ENCODE measurements at places on chromosomes 11 and 22. TPM values are rescaled to one million over a fixed set of nuclear protein-coding genes. Genes with fewer than 3 reads are reported as not detected.

GRCh38 chr11:116990811-116991210, 107.4 kb downstream of the SIK3 start:
- no peak for DNase-seq

Gene ENTHD1
- 0.07 TPM for total RNA-seq

GRCh38 chr11:65459552-65459951, 37.0 kb downstream of the NEAT1 start:
- no peak for DNase-seq

GRCh38 chr22:19707347-19708290, 6.7 kb upstream of the SEPTIN5 start:
- DNase-seq: no peak

DNA sequence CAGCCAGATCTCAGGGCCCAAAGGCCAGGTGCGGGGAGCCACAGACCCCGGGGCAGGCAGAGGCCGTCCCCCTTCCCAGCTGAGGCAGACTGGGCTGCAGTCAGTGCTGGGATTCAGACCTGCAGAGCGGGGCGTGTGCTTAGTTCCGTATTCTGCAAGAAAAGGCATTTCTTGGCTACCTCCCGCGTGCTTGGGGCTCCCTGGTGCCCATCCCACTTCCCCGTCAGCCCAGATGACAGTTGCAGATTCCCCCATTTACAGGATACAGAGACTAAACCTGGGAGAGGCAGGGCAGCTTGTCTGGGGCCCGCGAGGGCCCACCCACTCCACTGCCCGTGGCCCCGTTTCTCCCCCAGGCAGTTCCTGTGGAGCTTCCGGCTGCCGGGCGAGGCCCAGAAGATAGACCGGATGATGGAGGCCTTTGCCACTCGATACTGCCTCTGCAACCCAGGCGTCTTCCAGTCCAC, 18.3 kb downstream of the CYTH4 start:
- no peak for DNase-seq

Gene GLB1L3
- total RNA-seq: 0.64 TPM

- DNase-seq: no peak
Measured at GRCh38 chr11:78031629-78032028, 8.6 kb upstream of the KCTD14 start.

- no peak for DNase-seq
Measured at GRCh38 chr11:19766810-19767209, 54.2 kb downstream of the NAV2 start.

Gene RIMBP3B
- total RNA-seq: not detected

Gene GRM5
- not detected for total RNA-seq

GRCh38 chr11:10798330-10798928, 10.3 kb downstream of the EIF4G2 start:
- DNase-seq: no peak

Gene BTG4
- total RNA-seq: not detected

Gene LRRC32
- total RNA-seq: 128 TPM

- no peak for DNase-seq
Measured at GRCh38 chr22:47561766-47562165, 799.3 kb downstream of the TBC1D22A start.

DNA sequence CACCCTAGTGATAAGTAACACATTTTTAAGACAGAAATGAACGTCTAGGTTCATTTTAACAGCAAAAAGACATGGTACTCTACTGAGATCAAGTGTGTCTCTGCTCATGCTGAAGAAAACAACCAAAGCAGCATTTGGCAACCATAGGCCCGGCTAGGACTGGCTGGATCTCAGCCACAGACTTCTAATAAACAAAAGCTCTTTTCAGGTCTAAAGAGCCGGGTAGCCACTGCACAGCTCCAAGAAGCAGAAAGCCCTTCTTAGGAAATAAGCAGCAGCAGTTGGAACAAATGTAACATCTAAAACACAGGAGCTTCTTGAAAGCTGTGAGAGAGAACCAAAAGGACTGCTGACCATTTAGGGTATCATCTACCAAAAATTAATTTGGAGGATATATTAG, 37.6 kb downstream of the PITPNB start:
- peak; percentile 25 for DNase-seq

Gene OR11H1
- total RNA-seq: not detected

- no peak for DNase-seq
Measured at GRCh38 chr22:37664249-37665101, 6.0 kb downstream of the PDXP start.

DNA sequence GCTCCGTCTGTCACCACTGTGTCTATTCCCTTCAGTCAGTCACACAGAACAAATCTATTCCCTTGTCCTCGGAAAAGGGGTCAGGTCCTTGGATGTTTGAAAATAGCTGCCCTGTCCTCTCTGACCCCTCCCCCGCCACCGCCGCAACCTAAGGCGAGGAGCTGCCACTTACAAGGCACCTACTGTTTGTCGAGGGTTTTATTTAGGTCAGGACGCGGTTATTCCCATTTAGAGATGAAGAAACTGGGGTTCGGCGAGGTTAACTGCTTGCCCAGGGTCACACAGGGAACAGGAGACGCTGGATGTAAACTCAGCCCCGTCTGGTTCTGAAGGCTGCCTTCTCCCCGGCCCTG, 1468.1 kb downstream of the BRD1 start:
- DNase-seq: no peak

Gene SPA17
- 2.5 TPM for total RNA-seq

DNA sequence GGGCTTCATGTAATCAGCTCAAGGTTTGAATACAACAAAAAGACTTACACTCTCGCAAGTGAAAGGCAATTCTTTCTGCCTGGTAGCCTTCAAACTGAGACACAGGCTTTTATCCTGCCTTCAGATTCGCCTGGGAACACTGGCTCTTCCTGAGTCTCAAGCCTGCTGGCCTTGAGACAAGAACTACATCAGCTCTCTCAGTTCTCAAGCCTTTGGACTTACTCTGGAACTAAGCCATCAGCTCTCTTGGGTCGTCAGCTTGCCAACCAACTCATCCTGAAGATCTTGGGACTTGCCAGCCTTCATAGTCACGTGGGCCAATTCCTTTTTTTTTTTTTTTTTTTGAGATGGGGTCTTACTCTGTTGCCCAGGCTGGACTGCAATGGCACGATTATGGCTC, 35.7 kb upstream of the LRRC10B start:
- peak; percentile 66 for DNase-seq

DNA sequence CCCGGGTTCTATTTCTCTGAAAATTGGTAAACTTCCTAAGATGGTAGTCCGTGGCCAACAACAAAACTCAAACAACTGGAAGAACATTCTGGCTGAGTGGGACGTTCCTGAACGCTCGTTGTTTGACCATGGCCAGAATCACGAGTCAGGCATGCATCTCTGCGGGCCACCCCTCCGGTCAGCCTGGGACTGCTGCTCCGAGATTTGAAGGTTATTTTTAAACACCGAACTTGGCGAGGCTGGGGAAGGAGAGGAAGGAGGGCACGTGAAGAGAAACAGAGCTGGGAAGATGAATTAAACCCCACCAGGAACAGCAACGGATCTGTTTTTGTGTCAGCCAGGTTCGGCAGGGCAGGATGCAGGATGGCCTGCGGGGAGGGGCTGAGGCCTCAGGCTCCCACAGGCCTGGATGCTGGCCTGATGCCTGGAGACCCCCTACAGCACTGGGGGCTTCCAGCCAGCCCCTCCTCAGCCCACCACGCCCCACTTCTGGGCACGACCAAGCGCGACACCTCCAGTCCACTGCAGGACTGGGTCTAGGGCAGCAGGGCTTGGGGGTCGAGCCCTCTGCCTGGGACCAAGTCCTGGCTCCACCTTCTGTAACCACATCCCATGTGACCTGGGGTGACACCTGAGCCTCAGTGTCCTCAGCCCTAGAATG, 5.1 kb downstream of the SHISAL1 start:
- DNase-seq: no peak
